ENCODE measurements at places on chromosomes 7 and 10.
A peak's percentile ranks its signal among the peaks of the same experiment; 100 is the strongest.

GRCh38 chr7:110386913-110387312, 704.0 kb upstream of the LRRN3 start:
- DNase-seq, result no peak

- DNase-seq, result no peak
Observed at GRCh38 chr7:95001815-95002561, 94.6 kb downstream of the PPP1R9A start.

DNA sequence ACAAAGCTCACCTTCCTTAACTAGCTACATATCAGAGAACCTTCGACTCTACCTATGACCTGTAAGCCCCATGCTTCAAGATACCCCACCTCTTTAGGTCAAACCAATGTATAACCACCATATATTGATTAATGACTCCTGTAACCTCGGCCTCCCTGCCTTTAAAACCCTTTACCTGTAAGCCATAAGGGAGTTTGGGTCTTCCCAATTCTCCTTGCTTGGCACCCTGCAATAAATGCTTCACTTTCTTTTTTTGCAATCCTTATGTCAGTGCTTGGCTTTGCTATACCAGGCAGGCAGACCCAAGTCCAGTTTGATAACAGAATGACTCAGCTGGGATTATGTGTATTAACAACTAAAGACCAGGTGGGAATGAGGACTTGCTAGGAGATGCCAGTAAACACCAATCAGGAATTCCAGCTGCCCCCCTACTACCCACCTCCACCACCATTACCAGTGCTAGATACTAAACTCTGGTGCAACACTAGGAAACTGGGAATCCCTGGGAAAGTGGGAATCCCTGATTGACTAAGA, 22.0 kb upstream of the SLC35G1 start:
- no peak for DNase-seq

GRCh38 chr7:1004018-1004852, 21.3 kb downstream of the CYP2W1 start:
- DNase-seq, result no peak

DNA sequence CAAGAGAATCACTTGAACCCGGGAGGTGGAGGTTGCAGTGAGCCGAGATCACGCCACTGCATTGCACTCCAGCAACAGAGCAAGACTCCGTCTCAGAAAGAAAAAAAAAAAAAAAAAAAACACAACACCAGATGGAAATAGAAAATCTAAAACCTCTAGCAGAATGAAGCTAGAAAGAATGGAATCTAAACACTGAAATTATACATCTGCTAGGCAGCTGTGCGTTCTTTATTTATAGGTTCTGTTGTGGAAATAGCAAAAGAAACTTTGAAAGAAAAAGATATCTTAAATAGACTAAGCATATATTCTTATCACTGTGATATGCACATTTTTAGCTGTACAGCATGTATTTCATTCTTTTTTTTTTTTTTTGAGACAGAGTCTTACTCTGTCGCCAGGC, 17.1 kb downstream of the BMPR1A start:
- no peak for DNase-seq

GRCh38 chr10:73577788-73578187, 13.4 kb downstream of the USP54 start:
- no peak for DNase-seq

DNA sequence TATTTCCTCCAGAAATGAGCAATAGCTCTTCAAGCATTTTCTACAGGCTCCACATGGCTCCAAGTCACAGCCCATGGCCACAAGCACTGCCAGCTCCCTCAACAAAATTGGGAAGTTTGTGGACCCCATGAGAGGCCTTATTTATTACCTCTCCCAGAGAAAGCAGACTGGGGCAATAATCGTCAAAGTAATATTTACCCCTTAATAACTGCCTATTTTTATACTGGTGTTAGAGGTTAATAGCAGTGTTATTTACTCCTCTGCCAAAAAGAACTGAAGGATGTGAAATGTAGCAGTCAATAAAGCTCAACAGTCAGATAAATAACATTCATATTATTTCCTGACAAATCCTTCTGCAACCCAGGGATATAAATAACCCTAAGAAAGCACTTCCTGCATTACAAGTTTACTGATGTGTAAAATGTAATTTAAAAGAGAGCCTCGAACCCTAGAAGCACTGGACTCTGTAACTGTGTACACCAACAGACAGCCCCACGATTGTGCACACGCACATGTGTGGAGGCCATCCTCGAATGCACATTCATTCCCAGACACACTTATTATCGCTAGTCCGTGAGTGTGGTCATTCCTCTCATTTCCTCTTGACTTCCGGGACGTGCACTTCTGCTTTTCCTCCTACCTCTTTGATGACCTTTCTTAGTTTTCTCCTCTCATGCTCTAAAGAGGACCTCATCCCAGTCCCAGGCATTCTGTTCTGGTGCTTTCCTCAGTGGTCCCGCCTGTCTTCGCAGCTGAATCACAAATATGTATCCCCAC, 157.4 kb downstream of the EVX1 start:
- DNase-seq, result no peak

DNA sequence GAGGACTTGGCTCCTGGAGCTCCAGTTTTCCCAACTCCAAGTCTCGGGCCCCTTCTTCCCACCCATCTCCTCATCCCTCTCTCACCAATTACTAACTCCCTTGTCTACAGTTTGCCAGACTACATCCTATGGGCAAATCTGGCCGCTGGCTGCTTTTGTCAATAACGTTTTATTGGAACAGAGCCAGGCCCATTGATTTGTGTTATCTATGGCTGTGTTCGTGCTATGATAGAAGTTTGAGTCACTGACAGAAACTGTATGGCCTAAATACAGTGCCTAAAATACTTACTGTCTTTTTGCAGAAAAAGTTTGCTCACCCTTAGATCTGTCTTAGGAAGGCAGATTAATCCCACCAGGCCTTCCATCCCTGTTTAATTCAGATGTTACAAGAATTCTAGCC, 71.3 kb downstream of the PIP4K2A start:
- DNase-seq, result no peak

GRCh38 chr7:2986561-2986960, 57.1 kb downstream of the CARD11 start:
- no peak for DNase-seq

GRCh38 chr10:1284076-1284475, 227.9 kb downstream of the WDR37 start:
- DNase-seq, result no peak

DNA sequence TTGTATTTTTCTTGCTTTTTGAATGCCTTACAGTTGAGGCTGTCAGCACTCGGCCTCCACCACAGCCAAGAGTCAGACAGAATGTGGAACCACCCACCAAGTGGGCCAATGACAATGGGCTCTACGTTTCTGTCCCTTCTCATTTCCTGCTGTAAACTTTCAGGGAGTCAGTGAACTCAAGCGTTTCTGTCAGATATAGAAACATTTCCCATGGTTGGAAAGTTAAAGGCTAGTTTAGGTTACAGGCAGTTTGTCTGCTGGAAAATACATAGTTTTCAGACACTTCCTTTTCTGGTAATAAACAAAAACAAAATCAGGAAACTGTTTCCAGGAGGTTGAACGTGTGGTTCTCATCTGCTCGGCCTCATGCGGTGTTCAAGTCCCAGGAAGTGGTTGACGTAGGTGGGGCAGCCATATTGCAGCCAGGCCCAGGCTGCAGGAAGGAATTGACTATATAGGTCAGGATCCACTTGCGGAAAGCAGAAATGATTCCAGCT, 245.1 kb downstream of the CAMK1D start:
- no peak for DNase-seq

GRCh38 chr10:54800741-54801421, at the start of gene PCDH15:
Gene PCDH15, minus strand, starts transcription at chr10:54801231. Its CDS starts 136,969 bp downstream, at chr10:54664262.
- DNase-seq, result peak; percentile 30

- no peak for DNase-seq
Observed at GRCh38 chr7:20998309-20998708, 211.6 kb upstream of the SP8 start.

GRCh38 chr10:31345886-31346285, 26.9 kb downstream of the ZEB1 start:
- no peak for DNase-seq

- no peak for DNase-seq
Observed at GRCh38 chr10:74983383-74983782, 128.1 kb upstream of the SAMD8 start.

GRCh38 chr10:121516093-121516865, 82.0 kb downstream of the FGFR2 start:
- no peak for DNase-seq

GRCh38 chr7:135177028-135177696, 6.7 kb upstream of the CYREN start:
- DNase-seq, result no peak

- DNase-seq, result no peak
Observed at GRCh38 chr7:96521068-96521894, 188.4 kb downstream of the SEM1 start.

GRCh38 chr10:77163670-77164348, 473.8 kb downstream of the KCNMA1 start:
- DNase-seq, result no peak

DNA sequence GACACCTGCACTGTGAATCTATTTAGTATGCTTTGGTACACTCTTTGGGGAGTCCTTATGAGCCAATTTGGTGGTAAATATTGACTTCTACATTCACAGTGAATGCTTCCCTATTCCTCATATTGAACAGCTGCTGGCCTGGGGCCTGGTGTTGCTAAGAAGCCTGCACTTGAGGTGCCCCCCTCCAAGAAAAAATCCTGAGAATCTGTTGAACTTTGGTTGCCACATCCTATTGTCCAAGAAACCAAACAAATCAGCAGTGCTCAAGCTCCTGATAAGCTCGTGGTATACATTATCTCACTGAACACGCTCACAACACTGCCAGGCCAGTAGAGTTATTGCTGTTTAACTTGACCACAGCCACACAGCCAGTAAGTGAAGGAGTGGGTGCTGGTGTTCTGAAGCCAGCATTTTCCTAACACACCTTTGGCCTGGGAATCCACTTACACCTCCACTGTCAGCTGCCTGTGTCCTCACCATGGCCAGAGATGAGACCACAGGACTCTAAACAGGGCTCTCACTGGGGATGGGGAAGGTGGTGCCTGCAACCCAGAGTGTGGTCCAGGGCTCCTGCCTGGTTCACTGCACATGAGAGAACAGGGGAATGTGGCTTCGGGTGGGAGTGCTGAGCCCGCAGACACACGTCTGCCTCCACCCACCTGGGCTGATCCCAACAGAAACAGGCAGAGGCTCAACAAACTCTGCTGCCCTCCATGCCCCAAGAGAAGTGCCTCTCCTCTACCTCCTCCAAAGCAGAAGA, 6.7 kb downstream of the DDC start:
- no peak for DNase-seq

DNA sequence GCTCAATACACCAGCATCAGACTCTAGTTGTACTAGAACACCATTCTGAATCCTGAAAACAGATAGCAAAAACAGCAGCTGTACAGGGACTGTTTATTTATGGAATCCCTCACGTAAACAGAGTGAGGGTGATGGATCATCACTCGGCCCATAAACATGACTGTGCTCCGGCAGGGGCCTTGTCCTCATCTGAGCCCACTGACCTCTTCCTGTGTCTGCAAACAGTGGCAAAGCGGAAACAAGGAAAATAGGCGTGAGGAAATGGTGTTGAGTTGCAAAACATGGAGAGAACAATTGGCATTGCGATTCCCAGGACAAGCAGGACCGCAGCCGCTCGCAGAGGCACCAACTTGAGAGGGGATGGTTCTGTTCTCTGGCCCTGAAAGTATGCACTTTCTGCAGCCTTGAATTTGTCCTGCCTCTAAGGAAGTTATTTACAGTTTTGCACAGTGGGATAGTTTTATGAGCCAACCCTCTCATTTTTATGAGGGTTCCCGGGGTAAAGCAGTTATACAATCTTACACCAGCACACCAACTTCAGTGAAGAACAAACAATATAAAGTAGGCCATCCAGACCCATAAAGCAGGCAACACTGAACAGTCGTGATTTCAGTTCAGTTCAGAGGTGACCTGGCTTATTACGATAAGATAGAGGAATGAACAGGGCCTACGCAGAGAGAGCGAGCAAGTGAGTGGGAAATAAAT, 248.0 kb upstream of the FZD8 start:
- DNase-seq, result no peak

- DNase-seq, result no peak
Observed at GRCh38 chr10:105113666-105114065, 472.6 kb downstream of the SORCS3 start.

- no peak for DNase-seq
Observed at GRCh38 chr10:3893901-3894563, 109.0 kb upstream of the KLF6 start.

DNA sequence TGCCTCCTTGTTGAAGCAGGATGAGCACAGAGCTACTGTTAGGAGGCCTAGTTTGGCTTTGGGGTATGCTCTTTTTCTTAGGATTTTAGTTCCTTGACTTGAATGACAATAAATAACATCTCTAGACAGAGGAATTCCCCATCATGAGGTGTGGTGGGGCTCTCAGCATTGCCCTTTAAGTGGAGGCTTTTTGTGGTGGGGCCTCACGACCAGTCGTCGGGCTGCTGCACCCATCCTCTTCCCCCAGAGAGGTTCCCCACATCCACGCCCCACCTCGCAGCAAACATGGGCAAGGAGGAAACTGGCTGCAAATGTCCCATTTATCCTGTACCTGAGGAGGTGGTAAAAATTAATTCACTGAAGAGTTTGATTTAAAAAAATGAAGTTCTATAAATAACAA, 36.1 kb upstream of the TARP start:
- no peak for DNase-seq

All from head of caudate nucleus (tissue), 42 donors.